Temporal lobe (tissue), 4 donors: ENCODE measurements at places on chromosomes 16 and 17. TPM values are rescaled to one million over a fixed set of nuclear protein-coding genes. Genes with fewer than 3 reads are reported as not detected.

CIITA gene
- 0.25 TPM for total RNA-seq

CASKIN1 gene
- total RNA-seq, result 20.9 TPM

KRT37 gene
- total RNA-seq, result not detected

TSPAN10 gene
- total RNA-seq, result 0.25 TPM
